GM12878 (cell line): ENCODE measurements at places on chromosomes 7 and 10. TPM values are rescaled to one million over a fixed set of nuclear protein-coding genes. Genes with fewer than 3 reads are reported as not detected.

UNCX gene
- total RNA-seq: not detected in 2 replicates

PTPRZ1 gene
- total RNA-seq: 0.21 TPM in 1 of 2 replicates, not detected in the other

GRCh38 chr10:1525354-1526162 lies 211.8 kb downstream of the ADARB2 start:
- H3K27ac ChIP-seq: no peak overlapping the region
- no peaks in the 10 kb centered on the region for H3K4me1 ChIP-seq
- no peak for DNase-seq
- H3K4me3 ChIP-seq: no peak overlapping the region

DNA sequence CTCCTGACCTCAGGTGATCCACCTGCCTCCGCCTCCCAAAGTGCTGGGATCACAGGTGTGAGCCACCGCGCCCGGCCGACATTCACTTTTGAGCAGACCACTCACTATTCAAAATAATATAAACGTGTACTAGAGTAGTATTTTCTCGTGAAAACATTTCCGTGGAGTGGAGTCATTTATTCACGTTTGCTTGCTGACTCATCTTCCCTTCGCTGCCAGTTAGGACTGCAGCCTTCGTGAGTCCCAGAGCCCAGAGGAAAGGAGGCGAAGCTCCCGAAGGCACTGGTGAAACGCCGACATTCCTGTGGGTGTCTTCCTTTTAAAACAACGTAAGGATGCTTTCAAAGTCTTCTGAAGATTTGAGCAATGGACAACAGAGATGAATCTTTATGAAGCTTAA lies 10.9 kb upstream of the INPP5A start:
- H3K27me3 ChIP-seq: no peaks in the 10 kb centered on the region
- no peaks in the 10 kb centered on the region for H3K4me1 ChIP-seq
- no peaks in the 10 kb centered on the region for H3K36me3 ChIP-seq
- DNase-seq: no peak
- no peak overlapping the region for H3K27ac ChIP-seq

- H3K4me3 ChIP-seq: no peak overlapping the region
- H3K36me3 ChIP-seq: no peaks in the 10 kb centered on the region
- peaks cover 2% of the 10 kb centered on the region; the same call in 1 of the 2 replicates for H3K27me3 ChIP-seq
These were observed 23.0 kb upstream of the PCBD1 start for GRCh38 chr10:70911386-70911785.

DNA sequence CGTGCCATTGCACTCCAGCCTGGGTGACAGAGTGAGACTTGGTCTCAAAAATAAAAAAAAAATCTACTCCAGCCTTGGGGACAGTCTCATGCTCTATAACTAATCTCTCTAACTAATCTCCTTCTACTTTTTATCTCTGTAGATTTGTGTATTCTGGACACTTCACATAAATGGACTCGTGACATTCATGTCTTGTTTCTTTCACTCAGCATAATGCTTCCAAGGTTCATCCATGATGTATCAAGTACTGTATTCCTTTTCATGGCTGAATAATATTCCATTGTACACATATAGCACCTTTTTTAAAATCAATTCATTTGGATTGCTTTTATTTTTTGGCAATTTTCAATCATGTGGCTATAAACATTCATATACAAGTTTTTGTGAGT lies 9.8 kb upstream of the COL26A1 start:
- no peak for DNase-seq
- H3K27me3 ChIP-seq: no peaks in the 10 kb centered on the region; the same call in 1 of the 2 replicates
- no peaks in the 10 kb centered on the region for H3K36me3 ChIP-seq
- no peaks in the 10 kb centered on the region for H3K4me1 ChIP-seq
- no peak overlapping the region for H3K4me3 ChIP-seq
- no peak overlapping the region for H3K27ac ChIP-seq

DNA sequence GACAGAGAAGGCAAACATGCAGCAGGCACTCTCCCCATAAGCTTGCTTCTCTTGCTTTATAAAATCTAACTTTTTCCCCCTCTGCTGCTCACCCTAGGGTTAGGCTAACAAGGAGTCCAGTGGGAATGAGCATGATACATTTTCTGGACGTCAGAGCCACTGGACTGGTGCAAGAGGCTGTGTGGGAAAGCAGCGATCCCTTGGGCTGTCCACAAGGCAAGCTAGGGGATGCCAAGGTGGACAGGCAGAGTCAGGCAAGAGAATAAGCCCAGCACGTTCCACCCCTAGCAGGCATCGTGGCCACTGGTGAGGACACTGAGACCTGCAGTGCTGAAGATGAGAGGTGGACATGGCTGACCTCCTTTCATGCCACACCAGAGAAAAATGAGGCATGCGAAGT lies 290.9 kb upstream of the ZMIZ1 start:
- H3K27ac ChIP-seq: no peak overlapping the region
- H3K36me3 ChIP-seq: no peaks in the 10 kb centered on the region
- no peak for DNase-seq
- H3K27me3 ChIP-seq: no peaks in the 10 kb centered on the region

DNA sequence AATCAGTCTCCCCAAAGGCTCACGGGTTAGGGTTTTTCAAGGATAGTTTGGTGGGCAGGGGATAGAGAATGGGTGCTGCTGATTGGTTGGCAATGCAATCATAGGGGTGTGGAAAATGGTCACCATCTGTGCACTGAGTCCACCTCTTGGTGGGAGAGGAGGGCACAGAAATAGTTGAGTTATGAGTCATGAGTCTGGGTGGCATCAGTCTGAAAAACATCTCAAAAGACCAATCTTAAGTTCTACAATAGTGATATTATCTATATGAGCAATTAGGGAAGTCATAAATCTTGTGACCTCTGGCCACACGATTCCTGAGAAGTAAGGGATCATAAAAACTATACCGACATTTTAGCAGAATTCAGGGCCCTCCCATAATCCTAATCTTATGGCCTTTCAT lies 62.7 kb downstream of the LGI1 start:
- no peak for DNase-seq
- no peak overlapping the region for H3K4me3 ChIP-seq
- no peaks in the 10 kb centered on the region for H3K4me1 ChIP-seq
- H3K36me3 ChIP-seq: no peaks in the 10 kb centered on the region
- H3K27me3 ChIP-seq: peaks cover 14% of the 10 kb centered on the region
